ENCODE measurements at places on chromosomes 2 and 18. TPM values are rescaled to one million over a fixed set of nuclear protein-coding genes. Genes with fewer than 3 reads are reported as not detected.

The NOSTRIN gene
- total RNA-seq = 0.09 TPM

The NEU4 gene
- not detected for total RNA-seq

The RFX8 gene
- 2.0 TPM for total RNA-seq

The IL18R1 gene
- total RNA-seq = 1.5 TPM

The CTNNA2 gene
- not detected for total RNA-seq

The R3HDM1 gene
- 4.3 TPM for total RNA-seq

The GKN2 gene
- total RNA-seq = not detected

The RNMT gene
- total RNA-seq = 16.6 TPM

The KCNF1 gene
- total RNA-seq = 0.14 TPM

The SCG2 gene
- 3.3 TPM for total RNA-seq

The CABYR gene
- total RNA-seq = 3.6 TPM

The NAGK gene
- 60.7 TPM for total RNA-seq

The ABHD1 gene
- not detected for total RNA-seq

The OR6B2 gene
- total RNA-seq = not detected

The ARHGEF33 gene
- total RNA-seq = 0.74 TPM

The KYNU gene
- total RNA-seq = 9.5 TPM

The PTGR3 gene
- total RNA-seq = 7.7 TPM

The ARHGAP25 gene
- total RNA-seq = 0.14 TPM

The CIB4 gene
- not detected for total RNA-seq

The SERPINB12 gene
- total RNA-seq = not detected

The ABCB11 gene
- total RNA-seq = not detected

The LIMS4 gene
- total RNA-seq = 1.1 TPM

The PLGLB1 gene
- 1.8 TPM for total RNA-seq

The KLHL14 gene
- total RNA-seq = not detected

The SPEG gene
- total RNA-seq = 3.7 TPM

The GNLY gene
- not detected for total RNA-seq

The PCGF1 gene
- total RNA-seq = 19.9 TPM

The MAP4K3 gene
- total RNA-seq = 40.1 TPM

The UCN gene
- total RNA-seq = 0.14 TPM

The PDE1A gene
- total RNA-seq = 42.4 TPM

The UGT1A7 gene
- total RNA-seq = 0.46 TPM

Measured in smooth muscle cell of bladder (primary cell).